NCI-H2107 (cell line): ENCODE measurements at places on chromosomes 6 and 20.

- DNase-seq = no peak
Measured at GRCh38 chr20:45347936-45348778, at the start of gene SDC4. Gene SDC4, minus strand, starts transcription at chr20:45348424. Its CDS starts 40 bp downstream, at chr20:45348384.

GRCh38 chr20:17659801-17660200 lies 22.2 kb downstream of the RRBP1 start:
- no peak for DNase-seq

- no peak for DNase-seq
Measured at GRCh38 chr6:27161946-27162603, 85.4 kb upstream of the PRSS16 start.

DNA sequence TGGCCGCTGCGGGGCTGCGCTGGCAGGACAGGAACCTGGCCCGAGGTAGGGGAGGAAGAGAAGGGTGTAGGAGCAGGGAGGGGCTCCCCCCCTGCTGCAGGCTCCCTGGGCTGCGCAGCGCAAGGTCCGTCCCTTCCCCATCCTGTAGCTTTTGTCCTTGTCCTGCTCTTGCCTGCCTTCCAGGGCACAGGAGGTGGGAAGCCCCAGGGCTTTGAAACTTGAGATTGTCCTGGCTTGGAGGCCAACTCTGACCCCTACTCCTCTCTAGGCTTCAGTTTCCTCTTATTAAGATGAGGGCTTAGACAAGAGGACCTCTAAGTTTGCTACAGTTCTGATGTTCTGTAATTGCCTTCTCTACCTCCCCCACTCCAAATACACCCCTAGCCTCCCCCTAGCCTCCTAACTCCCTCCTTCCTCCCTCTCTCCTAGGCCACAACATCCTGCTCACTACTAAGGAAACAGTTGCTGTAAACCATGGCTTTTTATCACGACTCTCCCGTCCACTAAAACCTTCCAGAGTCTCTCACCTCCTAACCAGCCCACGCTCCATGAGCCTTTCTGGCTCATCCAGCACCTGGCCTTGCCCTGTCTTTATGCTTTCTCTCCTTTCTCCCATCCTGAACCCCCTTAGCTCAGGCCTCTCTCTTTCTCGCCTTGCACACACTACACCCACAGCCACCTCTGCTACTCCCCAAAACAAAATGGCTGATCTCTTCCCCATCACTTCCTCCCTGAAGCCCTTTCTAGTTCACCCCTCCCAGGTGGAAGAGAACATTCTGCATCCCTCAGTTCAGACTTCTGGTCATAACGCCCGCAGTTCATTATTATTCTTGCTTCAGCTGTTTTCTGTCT lies 10.2 kb downstream of the UNC5CL start:
- no peak for DNase-seq

GRCh38 chr6:105319331-105319730 lies 83.6 kb downstream of the PREP start:
- no peak for DNase-seq

DNA sequence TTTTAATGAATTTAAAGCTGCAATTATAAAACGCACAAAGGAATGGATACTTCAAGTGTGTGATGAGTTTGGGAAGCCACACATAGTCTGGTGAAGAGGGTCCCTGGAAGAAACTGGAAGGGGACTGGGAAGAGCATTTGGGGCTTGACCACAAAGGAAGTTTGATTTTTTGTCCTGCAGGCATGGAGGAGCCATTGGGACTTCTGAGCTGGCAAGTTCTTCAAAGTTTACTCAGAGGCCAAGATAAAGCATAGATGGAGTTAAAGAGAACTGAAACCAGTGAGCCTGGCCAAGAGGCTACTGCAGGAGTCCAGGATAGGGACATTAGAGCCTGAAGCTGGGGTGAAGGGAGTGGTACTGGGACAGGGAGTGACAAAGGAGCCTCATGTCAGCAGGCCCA lies 95.0 kb downstream of the AIG1 start:
- no peak for DNase-seq

- DNase-seq = no peak
Measured at GRCh38 chr20:16434062-16434664, 139.1 kb downstream of the KIF16B start.

- no peak for DNase-seq
Measured at GRCh38 chr6:21769405-21769861, 175.9 kb downstream of the SOX4 start.

DNA sequence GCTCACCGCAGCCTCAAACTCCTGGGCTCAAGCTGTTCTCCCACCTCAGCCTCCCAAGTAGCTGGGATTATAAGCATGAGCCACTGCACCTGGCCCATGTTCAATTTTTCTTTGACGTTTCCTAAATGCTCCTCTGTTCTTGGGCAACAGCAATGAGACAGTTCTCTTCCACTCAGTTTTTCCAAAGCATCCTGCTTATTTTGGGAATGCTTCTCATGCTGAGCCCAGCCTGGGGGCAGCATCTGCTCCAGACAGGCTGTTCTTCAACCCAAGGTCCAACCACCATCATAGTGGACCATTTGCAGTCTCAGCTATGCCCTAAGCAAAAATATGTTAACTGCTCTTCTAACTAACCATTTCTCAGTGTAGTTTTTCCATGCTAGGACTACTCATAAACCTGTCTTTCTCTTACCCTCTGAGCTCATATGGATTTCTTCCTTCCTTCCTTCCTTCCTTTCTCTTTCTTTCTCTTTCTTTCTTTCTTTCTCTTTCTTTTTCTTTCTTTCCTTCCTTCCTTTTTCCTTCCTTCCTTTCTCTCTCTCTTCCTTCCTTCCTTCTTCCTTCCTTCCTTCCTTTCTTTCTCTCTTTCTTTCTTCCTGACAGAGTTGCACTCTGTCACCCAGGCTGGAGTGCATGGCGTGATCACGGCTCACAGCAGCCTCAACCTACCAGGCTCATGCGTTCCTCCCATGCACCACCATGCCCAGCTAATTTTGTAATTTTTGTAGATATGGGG lies 48.4 kb downstream of the GCNT2 start:
- no peak for DNase-seq

DNA sequence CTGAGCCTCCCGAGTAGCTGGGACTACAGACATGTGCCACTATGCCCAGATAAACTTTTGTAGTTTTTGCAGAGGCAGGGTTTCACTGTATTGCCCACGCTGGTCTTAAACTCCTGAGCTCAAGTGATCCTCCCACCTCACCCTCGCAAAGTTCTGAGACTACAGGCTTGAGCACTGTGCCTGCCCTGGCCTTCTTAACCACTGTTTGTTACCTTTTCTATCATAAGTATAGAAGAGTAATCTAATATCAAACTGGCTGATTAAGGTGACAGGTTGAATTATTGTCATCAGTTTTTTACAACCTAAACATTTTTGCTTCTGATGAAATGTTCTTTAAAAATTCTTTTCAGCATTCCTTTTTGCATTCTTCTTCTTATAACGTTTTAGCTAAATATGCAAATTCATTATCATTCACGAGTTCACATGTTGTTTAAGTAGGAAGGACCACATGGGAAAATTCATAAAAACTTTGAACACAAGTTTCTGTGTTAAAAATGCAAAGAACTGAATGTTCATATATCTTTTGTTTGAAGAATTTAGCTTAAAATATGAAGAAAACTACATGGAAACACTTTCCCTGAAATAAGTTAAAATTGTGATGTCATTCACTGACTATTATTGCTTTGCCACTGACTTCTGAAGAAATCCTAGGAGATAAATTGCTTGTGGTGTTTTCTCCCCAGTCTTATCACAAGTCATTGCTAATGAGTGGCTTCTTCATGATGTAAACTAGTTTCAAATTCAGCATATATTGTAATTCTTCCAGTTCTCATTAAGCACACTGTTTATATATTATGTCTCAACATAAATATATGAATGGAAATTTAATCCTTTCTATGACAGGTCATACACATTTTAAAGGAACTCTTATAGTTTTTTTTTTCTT lies 106.7 kb downstream of the ADGRB3 start:
- no peak for DNase-seq

- DNase-seq = no peak
Measured at GRCh38 chr6:169953686-169954085, 202.3 kb downstream of the ERMARD start.

GRCh38 chr20:35842361-35842760 lies 70.5 kb downstream of the PHF20 start:
- no peak for DNase-seq

GRCh38 chr6:25882051-25882496 lies 8.0 kb upstream of the SLC17A3 start:
- DNase-seq = no peak

- DNase-seq = no peak
Measured at GRCh38 chr6:15285682-15286294, 39.9 kb downstream of the JARID2 start.

GRCh38 chr6:34276881-34277762 lies 28.3 kb upstream of the SMIM29 start:
- DNase-seq = no peak

DNA sequence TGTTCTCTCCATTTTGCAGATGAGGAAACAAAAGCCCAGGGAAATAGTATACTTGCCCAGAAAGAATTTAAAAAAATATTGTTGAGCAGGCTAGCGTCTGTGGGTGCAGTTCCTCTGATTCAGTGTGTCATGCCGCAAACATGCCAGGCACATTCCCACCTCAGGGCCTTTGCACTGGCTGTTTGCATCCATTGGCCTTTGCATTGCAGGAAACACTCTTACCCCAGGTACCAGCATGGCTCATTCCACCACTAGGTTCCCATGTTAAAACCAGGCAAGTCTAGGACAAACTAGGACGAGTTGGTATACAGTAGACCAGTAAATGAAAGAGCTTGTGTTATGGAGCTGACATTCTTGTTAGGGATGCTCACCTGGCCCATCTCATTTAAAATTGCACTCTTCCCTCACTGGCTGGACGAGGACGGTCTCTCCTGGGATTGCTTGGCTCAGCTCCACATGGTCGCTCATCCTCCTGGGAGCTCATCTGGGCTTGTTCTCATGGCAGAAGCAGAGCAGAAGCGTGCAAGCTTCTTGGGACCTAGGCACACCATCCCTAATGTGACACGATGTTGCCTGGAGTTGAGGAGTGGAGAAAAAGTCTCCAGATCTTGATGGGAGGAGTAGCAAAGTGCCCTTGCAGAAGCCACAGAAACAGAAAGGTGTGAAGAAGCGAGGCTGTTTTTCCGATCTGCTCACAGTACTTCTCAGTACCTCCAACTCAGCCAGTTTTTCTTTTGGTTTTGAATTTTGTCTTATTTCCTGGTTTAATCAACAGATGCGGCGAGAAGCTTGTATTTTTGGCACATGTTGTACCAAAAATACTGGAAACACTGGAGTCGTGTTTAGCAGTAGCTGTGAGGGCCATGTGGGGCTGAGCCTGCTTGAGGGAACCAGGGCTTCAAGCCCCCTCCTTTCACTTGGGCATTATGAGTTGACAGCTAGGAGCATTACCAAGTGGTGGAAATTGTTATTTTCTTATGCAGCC lies 13.9 kb downstream of the ZNF831 start:
- no peak for DNase-seq

DNA sequence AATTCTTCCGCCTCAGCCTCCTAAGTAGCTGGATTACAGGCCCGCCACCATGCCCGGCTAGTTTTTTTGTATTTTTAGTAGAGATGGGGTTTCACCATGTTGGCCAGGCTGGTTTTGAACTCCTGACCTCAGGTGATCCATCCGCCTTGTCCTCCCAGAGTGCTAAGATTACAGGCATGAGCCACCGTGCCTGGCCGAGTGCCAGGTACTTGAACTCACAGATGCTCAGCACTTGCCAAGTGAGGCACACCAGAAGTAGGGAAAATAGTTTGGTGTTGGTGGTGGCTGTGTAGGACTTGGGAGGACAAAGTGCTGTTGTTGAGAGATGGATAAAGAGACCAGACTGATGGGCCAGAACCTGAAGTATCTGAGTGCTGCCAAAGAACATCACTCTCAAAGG lies 40.0 kb upstream of the MBOAT1 start:
- DNase-seq = no peak

DNA sequence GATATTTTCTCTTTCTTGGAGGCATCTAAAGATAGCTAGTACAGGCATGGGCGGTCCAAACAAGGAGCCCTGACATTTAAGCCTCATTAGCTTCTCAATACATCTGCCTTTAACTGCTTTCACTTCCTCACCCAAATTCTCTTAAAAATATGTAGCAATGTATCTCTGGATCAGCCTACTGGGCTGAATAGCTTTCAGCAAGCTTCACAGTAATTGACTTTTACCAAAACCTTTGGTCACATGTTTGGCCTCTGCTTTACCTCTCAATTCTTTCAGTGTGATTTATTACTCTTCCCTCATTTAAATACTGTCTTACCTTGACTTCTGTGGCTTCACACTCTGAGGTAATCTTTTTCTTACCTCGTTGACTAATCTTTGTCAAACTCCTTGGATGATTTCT lies 1618.1 kb downstream of the GRIK2 start:
- no peak for DNase-seq

DNA sequence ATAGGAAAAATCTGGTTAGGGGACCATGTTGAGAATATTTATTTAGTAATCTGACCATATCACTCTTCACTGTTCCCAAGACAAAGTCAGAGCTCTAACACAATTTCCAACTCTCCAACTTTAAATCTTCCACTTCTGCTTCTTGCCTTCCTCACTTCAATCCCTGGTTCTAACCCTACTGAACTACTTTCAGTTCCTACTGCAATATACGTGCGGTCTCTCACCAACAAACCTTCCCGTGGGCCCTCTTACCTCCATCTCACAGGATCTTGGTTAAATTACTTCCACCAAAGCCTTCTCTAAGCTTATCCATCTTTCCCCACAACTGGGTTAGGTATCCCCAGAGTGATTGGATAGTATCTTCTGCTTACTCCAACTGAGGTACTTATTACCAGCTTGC lies 8.0 kb downstream of the EIF2S2 start:
- DNase-seq = no peak

GRCh38 chr20:16654858-16655535 lies 74.8 kb upstream of the SNRPB2 start:
- DNase-seq = no peak

DNA sequence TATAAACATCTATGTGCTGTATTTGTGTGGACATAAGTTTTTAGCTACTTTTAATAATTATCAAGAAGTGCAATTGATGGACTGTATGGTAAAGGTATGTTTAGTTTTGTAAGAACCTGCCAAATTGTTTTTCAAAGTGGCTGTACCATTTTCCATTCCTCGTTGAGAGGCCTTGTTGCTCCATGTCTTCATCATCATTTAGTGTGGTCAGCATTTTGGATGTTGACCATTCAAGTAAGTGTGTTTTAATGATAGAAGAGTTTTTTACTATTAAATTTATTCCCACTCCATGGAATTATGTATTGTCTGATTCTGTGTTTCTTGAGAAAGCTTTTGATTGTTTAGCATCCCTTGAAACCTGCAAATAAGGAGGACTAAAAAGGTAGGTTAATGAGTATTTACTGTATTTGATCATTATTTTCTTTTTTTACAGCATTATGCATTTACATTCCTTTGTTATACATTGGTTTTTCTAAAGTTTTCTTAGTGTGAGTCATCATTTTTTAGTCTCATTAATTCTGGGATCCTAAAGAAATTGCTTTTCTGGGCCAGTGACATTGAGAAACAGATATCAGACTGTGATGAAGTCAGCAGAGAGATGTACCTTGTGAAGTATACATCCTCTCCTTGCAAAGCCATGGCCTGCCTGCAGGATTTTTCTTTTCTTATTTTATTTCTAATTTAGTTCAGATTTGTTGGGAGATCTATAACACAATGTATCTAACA lies 312.8 kb upstream of the PTCHD4 start:
- no peak for DNase-seq
